Stimulated activated CD4-positive, alpha-beta T cell treated with anti-CD3 and anti-CD28 coated beads, Interleukin-1b, Interleukin-23, amount 100 ng/mL, for 48 hours (primary cell): ENCODE measurements at places on chromosomes 2 and 18.

DNA sequence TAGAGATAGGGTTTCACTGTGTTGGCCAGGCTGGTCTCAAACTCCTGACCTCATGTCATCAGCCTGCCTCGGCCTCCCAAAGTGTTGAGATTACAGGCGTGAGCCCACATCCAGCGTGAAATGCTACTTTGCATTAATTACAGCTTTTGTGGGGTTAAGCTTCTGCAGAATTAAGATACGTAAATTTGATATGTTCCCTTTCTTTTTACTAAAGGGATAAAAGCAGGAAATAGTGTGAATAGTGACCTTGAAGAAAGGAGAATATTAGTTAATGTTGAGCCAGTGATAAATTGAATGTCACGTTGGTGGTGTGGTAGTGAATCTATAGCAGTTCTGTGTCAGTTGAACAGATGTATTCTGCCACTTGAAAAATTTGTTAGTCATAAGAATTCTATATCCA lies 16.9 kb downstream of the SMCHD1 start:
- DNase-seq: no peak

DNA sequence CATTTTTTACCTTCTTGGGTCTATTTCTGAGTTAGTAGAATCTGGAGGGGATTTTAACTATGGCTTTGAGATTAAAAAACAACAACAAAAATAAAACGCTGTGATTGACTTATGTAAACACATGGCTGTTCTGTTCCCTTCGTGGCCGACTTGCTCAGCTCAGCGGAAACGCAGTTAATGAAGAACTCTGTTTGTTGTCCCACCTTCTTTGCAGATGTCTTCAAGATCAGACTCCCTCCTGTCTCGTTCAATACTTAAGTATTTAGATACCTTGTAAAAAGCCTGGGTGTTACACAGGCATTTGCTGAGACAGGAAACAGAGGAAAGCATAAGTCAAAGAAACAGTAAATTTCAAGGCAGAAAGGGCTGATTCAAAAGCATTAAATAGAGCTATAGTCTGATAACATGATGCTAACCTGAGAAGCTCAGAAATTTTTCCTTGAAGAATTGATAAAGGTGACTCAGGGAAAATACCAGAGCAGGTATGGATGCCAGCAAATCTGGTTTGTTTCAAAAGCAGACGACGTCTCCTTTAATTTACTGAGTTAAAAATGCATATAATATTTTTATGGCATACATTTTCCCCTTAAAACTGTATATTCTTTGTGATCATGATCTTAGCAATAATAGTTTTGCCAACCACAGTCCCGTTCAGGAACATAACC lies 21.7 kb upstream of the POLI start:
- no peak for DNase-seq

DNA sequence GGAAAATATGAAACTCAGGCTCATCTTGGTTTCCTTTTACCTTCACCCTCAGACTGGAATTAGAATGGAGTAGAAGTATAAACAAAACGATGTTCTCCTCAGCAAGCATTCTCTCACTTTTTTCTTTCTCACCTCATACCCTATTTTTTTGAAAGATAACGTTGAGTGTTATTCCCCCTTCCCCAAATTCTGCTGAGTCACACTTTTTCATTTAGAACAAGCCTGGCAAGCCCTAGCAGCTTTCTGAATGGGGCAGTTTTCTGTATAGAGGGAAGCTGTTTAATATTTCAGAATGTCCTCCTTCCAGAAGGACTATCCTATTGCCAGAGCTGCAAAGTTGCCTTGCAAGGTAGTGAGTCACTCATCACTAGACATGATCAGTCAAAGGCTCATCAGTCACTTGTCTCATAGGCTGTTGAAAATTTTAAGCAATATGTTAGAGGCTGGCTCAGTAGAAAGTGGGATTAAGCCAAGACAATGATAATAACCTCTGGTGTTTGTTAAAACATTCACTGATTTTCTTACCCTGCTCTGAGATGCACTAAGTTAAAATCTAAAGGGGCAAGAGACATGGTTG lies 416.1 kb downstream of the RNF144A start:
- no peak for DNase-seq

- no peak for DNase-seq
These were observed 27.3 kb upstream of the ITGB6 start for GRCh38 chr2:160227293-160227915.
